Activated CD4-positive, alpha-beta T cell treated with anti-CD3 and anti-CD28 coated beads for 36 hours (primary cell): ENCODE measurements at places on chromosomes 5 and 9.

DNA sequence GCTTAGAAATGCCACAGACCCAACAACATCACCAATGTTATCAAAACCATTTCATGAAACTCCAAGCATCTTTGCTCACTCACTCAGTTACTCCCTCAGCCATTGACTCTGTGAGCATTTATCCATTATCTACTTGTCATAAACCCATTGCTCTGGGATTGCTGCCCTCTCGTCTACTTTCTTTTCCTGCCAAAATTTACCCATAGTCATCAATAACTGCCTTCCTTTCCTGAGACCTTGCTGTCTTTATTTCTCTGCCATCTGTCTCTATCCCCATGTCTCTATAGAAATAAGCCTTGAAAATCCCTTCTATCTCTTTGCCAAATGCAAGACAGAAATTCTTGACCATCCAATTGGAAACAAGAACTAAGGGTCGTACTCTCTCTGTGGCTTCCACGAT is 26.4 kb upstream of the PUM3 start:
- no peak for DNase-seq

DNA sequence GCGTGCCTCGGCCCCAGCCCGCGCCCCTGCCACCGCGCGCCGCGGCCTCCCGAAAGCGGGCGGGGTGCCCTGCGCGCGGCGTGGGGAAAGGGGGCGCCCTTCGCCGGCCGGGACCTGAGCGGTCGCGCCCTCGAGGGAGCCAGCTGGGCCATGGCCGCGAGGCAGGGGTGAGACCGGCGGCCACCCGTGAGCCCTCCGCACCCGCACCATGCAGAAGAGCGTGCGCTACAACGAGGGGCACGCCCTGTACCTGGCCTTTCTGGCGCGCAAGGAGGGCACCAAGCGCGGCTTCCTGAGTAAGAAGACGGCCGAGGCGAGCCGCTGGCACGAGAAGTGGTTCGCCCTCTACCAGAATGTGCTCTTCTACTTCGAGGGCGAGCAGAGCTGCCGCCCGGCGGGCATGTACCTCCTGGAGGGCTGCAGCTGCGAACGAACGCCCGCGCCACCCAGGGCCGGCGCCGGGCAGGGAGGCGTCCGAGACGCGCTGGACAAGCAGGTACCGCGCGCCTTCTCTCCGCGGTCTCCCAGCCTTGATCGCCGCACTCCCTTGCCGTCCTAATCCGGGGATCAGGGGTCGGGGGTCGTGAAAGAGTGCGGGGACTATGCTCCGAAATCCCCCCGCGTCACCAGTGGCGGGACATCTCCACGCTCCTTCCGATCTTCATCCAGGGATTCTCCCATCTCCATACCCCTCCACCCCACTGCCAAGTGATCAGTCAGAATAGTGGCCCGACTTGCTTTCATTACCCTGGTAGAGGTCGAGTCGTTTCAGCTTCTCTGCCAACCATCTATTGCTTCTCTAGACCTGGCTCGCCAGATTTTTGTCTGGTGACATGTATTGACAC is 590 bp downstream of the RASGRF2 start:
- DNase-seq, result peak; percentile 69

- no peak for DNase-seq
Observed at GRCh38 chr9:137323531-137324331, 21.7 kb upstream of the NRARP start.

DNA sequence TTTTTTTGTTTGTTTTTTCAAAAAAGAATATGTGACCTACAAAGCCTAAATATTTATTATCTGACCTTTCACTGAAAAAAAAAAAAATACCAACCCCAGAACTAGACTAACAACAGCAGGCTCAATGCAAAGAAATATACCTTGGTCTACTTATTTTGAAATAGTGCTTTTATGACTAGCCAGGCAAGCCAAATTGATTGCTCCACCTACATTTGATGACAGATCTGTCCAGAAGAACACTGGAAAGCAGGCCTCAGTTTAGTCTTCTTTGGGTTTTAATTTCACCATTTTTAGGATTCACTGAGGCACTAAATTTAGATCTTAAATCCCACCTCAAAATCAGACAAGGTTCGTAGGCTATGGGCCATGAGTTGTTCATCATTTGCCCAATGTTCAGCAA is 97.3 kb downstream of the PLPP1 start:
- no peak for DNase-seq

DNA sequence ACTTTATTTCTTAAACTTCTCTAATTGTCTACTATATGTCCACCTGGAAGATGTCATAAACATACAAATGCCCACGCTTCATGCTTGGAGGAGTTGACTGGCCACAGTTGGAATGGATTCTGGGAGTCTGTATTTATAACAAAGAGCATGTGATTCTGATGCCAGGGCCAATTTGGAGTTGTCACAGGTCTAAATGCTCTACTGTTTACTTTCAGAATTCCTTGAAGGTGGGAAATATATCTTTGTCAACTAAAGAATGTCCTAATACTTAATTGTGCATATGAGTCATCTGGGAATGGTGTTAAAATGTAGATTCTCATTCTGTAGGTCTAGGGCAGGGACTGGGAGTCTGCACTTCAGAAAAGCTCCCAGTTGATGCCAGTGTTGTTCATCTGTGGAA is 196.1 kb downstream of the ANXA1 start:
- no peak for DNase-seq

DNA sequence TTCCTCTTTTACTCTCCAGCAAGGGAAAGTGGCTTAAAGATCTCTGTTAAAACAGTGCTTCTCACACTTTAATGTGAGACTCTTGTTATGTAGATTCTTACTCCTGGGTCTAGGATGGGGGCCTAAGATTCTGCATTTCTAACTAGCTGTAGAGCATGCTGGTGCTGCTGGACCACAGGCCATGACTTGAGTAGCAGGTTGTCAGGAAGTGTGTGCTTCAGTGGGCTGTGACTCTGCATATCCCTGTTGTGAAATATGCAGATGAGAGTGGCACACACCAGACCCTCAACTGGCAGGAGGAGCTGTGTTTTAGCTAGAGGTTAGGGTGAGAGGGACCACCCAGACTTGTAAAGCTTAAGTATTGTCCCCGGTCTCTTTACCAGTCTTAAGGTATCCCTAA is 191.1 kb upstream of the DMRT1 start:
- peak; percentile 18 for DNase-seq

DNA sequence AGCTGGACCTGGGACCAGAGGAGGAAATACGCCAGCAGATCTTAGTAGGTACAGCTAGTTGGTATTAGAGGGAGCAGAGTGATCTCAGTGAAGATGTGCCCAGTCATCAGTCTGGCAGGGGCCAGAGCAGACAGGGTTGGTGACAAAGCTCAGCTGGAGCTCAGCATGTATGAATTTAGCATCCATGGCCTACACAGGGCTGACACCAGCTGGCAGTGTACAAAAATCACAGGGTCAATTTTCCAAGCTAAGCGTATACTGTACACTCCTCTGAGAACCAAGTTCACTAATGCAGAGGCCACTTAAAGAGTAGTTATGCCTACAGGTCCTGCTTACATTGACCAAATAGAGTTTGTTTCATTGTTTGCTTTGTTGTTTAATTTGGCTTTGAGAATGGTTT is 146.6 kb downstream of the SLC24A2 start:
- peak; percentile 6 for DNase-seq

DNA sequence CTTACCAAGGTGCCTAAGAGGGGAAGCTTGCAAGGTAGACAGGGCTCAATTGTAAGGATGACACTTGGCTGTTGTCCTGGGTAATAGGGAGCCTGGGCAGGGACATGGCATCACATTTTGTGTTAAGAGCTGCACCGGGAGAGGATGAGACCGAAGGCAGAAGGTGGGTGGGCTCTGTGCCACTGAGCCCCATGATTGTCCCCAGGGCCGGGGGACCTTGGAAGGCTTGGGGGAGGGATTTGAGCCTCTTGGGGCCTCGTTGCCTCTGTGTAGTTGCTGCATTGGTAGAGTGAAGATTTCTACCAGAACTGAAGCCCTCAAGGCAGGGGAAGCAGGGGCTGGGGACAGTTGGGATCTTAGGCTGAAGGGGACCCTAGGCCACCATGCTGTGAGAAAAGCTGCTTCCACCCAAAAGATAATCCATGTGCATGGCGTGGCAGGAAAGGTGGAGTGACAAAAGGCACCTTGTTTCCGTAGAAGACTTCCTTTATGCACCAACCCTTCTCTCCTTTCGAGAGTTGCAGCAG is 11.9 kb downstream of the FGF18 start:
- no peak for DNase-seq

DNA sequence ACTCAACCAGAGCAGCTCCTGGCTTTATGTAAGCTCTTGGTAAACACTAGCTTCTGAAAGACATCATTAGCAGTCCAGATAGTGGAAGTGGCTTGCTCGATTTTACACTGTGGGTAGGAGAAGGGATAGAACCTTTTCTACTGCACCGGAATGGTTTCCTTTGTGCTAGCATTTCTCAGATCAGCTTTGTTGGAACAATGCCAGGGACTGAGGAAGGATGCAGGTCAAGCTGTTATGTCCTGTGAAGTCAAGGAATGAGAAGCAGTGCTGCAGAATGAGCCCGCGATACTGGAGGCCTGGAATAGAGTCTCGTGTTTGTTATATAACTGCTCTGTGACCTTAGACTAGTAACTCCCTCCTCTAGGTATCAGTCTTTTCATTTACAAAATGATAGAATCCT is 233.6 kb downstream of the GABRB2 start:
- no peak for DNase-seq

DNA sequence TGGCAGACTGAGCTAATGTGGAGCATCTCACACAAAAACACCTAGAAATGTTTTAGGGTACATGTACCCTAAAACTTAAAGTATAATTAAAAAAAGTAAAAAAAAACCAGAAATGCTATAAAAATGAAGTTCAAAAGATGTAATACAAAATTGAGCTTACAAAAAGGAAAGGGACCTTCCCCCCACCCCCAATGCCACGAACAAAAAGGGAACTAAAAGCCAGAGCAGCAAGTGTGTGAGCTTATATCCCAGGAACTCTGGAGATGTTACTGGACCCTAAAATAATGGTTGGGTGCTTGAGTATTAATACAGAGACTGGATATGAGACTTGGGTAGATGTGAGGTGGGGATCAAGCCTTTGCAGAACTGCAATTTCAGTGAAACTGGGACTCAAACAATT is 11.0 kb downstream of the SPATA9 start:
- no peak for DNase-seq

DNA sequence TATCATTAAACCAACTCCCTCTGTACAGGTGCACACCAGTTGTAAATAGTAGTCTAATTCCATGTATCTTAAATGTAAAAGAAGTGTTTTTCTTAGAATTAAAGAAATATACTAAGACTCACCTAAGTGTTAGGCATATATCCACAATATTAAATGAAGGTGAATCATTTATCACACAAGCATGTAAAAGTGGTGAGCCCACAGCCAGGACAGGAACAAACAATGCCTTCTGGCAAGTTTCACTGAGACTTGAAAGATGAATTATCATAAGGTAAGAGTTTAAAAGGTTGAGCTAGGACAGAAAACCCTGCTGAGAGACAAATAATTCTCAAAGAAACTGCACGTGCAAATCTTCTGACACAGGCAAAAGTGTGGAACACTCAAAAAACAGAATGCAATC is 832.5 kb downstream of the TAF11L14 start:
- DNase-seq, result no peak

GRCh38 chr5:17224858-17225511 is 7.6 kb downstream of the BASP1 start:
- DNase-seq, result peak; percentile 12

GRCh38 chr5:34585601-34586104 is 70.5 kb upstream of the RAI14 start:
- peak; percentile 5 for DNase-seq
